ENCODE measurements at places on chromosomes 3 and 15.

DNA sequence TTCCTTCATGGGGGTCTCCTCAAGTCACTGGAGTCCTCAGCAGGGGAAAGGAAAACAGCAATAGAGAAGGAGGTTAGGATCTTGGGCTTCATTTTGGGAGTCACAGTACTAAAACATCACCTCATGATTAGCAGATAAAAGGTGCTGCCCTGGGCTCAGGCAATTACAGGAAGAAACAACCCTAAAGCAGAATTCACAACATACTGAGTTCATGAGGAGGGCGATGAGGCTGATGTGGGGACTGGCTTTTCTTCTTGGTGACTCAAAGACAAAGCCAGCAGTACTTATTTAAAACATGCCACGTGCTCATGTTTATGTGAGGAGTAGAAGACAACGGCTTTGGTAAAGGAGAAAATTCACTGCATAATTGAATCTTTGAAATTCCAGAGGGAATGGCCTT lies 822.3 kb upstream of the CFAP20DC start:
- no peak for DNase-seq

DNA sequence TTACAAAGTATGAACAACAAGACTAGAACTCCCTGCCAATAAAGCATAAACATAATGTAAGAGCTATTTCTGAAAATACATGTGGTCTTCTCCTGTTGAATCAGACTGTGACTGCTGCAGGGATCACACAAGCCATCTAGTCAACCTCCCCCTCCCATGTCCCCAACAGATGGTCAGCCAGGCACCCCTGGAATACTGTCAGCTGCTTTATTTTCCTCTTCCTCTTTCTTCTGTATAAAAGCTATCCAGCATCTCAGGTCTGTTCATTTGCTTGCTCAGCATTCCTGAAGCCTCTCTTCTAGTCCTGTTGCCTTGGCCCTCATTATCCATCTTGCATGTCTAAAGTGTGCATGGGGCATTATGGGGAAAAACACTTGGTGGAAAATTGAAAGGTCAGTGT lies 6.5 kb upstream of the MINDY4B start:
- DNase-seq = no peak

GRCh38 chr3:75983111-75983510 lies 197.8 kb upstream of the ZNF717 start:
- DNase-seq = no peak

DNA sequence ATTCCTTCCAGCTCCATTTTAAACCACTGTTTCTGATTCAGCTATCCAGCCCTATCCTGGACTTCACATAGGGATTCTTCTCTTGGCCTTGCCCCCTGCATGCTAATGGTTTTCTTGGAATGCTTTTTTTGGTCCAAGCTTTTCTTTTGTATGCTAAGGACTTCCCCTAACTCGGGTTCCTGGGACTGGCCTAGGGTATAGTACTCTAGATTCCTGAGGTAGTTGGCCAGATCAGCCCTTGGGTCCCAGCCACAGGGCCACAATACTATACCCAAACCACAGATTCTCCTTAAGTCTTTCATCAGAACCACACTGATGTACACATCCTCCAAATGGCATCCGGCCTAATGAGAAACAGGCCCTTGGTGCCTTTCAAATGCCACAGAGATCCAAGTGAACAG lies 2.8 kb downstream of the FYCO1 start:
- no peak for DNase-seq

GRCh38 chr15:66565741-66566144 lies at the start of gene LCTL:
LCTL (minus strand) TSS chr15:66565998; CDS start chr15:66565365, 633 bp downstream.
- peak; percentile 33 for DNase-seq

DNA sequence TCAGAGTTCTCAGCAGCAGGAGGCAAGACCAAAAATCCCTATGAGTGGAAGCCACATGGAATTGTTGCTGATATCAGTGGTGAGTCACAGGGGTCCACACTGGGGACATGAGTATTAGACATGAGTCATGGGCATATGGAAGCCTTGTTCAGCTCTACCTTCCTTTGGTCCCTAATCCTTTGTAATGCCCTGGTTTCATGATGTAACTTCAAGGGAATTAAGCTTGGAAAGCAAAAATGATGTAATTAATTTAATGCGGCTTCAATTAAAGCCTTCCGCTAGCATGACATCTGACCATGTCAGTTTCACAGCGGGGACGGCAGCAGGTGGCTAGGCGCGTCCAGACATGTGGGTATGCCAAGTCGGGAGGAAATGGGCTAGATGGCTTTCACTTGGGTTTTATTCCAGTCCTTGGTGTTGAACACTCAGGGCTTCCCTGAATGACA lies 176.1 kb upstream of the RGMA start:
- no peak for DNase-seq

DNA sequence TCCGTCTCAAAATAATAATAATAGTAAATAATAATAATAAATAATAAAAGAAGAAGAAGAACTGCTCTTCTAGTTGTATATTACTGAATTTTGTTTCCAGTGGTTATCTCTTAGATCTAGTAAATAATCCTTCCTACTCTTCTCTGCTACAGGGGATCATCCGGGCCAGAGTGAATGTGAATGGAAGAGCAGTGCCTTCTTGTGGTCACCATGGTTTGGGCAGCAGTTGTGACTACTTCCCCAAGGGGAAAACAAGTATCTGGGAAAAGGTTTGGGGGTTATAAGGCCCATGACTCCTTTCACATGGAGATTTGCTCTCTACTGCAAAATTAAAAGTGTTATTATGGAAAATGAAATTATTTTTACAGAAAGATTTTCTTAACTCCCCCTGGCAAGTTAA lies 5.5 kb upstream of the OR5K1 start:
- DNase-seq = no peak

DNA sequence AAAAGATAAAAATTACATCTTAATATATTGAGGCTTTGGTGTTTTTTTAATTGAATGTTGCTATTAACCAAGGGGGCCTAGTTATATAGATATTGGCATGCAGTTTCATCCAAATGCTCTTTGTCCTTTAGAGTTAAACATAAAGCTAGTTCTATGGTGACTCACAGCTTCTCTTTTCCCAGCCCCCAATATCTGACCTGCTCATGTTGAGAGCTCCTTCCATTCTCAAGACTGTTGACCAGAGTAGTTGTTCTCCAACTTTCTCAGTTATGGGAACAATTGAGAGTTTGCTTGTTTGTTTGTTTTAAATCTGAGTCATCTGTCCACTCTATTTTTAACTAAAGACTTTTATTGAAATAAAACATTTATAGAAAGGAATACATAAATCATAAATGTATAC lies 15.8 kb upstream of the RARB start:
- DNase-seq = no peak

DNA sequence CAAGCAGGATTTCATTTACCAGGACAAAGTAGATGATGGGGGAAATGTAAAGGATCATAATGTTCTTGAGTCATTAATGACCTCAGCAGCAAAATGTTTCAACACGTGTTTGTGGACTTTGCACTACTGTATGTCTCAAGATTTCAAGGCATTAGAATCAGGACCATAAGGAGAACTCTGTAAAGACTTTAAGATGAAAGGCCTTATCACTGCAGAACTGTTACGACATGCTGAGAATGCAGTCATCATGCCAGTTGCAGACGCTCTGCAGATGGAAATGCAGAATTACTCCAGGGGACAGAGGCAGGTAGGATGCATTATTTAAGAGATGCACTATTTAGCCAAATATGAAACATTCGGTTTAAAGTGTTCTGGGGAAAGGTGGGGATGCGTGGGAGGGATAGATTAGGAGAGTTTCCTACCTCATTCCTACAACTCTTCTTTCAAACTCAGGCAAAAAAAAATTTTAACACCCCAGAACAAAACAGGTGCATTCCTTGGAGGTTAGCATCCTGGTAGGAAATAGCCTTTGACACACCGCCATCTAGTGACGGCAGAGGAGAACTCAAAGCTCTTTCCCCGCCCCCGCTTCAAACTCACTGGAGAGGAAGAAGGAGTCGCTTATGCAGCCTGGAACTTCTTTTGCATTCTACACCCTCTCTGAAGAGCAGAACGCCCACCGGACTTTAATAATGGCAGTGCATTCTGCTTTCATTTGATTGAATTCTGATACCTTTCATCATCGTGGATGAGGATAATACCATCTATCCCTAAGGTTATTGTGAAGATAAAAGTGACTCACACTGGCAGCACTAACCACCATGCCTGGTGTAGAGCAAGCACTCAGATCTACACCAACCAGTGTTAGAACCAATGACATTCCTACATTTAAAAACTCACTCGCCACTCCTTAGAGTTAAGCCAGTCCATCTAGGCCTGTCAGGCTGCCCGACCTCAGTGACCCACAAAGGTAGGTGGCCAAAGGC lies 43.1 kb upstream of the TOPAZ1 start:
- peak; percentile 63 for DNase-seq

DNA sequence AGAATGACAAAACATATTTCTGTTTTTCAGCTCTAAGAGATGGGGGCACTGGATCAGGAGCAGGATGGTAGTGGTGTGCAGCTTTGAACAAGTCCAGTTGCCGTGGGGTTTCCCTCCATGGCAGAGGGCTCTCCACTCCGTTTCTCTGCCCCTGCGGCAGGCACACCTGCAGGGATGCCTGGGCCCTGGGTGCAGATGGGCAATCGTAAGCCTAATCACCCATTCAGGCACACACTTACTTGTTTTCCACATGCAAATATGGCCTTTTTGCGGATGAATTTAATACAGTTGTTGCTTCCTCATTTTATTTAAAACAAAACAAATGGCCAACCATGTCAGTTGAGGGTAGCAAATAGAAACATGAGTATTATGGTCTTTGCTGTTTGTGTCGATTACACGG lies 85.1 kb downstream of the LPP start:
- DNase-seq = no peak

DNA sequence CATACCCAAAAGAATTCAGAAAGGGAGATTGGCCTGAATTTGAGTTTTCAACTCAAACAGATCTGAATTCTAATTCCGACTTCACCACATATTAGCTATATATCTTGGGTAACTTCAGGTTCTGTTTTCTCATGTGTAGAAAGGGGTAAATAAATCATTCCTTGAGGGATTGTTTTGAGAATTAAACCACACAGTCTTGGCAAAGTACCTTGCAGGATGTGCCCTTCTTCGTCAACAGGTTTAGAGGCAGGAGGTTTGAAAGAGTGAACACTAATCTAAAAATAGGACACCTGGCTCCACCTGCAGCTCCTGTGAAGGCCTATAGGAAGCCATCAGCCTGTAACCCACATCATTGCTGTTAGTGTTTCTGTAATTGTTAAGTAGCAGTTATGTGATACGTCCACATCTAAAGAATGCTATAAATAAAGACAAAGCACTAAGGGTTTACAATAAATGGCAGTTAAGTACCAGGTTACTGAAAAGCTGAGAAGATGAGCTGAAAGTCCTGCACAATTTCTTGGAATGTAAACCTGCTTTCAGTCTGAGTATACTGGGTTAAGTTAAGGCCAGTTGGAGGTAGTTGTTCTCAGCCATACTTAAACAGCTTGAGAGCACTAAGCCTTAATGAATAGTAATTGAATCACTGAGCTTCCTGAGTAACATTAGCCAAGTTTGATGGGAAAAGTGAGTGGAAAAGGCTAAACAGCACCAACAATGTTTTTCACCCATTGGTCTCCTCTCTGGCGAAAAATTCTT lies 6.0 kb downstream of the CCDC80 start:
- DNase-seq = no peak

DNA sequence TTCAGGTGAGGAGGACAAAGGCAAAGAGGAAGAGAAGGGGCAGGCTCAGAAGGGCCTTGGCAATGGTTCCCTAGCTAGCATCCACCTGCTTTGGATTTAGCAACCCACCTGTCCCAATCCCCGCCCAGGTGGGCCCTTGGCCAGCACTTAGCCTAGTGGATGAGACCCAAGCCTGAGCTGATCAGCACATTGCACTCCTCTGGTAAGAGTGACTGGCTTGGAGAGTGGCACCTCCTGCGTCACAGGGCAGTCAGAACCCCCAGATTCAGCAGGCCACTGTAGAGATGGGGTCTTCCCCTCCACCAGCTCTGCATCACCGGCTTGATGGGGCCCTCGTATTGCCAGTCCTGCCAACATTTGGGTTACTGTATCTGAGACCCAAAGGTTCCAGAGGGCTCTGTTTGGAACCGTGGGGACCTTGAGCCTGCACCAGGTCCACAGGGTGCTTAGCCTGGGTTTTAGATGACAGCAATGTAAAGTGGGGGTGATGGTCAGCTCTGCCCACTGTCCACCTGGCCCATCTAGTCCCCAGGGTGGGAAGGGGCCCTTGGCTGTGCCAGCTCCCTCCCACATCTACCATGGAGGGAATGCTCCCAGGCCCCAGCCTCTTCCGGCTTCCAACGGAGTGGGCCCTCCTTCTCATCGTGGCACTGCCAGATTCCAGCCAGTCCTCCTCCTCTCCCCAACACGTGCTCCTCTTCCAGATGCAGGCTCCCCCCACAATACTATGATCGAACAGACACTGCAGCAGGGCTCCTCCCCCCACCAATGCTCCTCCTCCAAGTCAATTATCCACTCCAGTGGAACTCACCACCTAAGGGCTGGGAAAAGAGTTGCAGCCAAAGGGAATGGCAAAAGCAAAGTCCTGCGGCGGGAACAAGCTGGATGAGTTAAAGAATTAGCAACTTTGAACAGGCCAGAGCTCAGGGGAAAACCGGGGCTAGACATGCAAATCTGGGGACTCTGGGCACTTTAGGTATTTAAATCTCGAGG lies 45.7 kb downstream of the LHFPL4 start:
- no peak for DNase-seq

GRCh38 chr15:90902040-90902839 lies 862 bp upstream of the MAN2A2 start:
- peak; percentile 69 for DNase-seq

DNA sequence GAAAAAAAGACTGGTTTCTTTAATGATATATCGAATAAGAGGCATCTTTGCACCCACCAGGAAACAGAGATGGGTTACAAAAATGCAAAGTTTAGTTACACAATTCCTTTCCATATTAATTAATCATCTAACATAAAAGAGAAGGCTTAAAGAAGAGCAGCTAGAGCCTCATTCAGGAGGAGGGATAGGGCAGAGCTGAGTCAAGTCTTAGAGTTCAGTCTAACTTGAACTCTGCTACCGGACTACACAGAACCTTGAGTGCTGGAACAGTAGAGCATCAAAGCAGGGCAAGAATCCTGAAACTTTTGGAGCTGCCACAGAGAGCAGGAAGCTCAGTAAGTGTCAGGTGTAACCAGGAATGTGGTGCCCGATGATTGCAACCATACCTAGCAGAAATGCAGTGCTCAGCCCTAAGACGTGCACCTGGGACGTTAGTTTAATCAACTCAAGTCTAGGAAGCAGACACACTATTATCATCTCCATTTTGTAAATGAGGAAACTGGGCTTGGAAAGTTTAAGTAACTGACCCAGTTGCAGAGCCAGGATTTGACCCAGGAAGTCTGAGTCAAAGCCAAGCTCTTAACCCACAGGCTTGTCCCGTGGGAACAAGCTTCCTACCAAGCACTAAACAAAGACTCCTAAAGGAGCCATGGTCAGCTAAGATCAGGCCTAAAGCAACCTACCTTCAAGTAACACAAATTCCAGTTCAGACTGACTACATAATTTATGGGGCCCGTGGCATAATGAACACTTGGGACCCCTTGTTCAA lies 187.4 kb downstream of the FOXP1 start:
- DNase-seq = no peak

GRCh38 chr3:29871087-29871486 lies 590.2 kb downstream of the RBMS3 start:
- DNase-seq = no peak

- no peak for DNase-seq
Observed at GRCh38 chr3:149678351-149678950, 20.6 kb upstream of the WWTR1 start.

GRCh38 chr3:98732286-98733052 lies 30.7 kb upstream of the ST3GAL6 start:
- DNase-seq = peak; percentile 26

- no peak for DNase-seq
Observed at GRCh38 chr15:29342201-29342600, 72.6 kb upstream of the NSMCE3 start.

Measured in kidney glomerular epithelial cell (primary cell).